ENCODE measurements at places on chromosomes 5 and 9.

- no peak for DNase-seq
Observed at GRCh38 chr5:5798462-5798861, 376.0 kb downstream of the ICE1 start.

DNA sequence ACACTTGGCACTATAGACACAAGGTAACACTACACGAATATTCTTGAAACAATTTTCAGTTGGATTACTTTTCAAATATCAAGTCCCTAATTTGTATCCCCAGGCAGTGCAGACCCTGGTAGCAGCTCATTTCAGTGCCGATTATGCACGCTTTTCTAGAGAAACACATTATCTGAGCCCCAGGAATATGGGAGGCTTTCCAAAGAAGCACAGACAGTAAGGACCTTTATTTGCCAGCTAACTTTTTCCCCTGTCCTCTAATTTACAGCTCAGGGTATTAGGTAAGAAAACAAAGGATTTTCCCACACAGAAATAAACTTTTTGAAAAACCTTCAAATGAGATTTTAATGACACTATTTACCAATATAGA is 852.3 kb upstream of the DMAC1 start:
- DNase-seq: no peak

DNA sequence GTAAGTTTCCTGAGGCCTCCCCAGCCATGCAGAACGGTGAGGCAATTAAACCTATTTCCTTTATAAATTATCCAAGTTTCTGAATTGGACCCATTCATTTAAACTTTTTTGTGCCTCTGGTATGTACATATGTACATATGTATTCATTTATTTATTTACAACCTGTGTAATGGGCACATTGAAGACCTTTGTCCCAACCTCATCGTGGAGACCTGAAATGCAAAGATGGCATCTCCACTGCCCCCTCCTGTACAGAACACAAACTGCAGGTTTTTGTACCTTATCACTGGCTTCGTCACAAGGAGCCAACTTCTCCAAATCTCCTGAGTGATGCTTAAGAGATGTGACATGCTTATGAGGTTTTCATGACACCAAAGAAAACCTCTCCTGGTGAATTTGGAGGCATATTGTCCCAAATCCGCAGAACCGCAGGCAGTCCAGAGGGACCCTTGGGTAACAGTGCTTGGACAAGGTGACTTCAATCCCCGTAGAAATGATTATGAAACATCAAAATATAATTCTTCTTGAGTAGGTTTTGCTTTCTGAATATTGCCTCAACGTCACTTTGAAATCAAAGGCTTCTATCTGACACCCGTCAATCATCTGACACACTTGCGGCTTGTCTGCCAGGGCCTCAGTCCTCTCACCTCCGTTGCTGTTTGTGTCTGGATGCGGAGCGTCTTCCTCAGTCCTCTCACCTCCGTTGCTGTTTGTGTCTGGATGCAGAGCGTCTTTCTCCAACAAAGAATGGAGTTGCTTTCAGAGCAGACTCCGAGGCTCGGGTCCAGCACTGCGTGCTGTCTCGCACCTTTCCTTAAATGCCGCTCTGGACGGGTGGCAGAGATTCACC is 135.0 kb upstream of the IRX4 start:
- DNase-seq: no peak

GRCh38 chr5:61048534-61048933 is 103.5 kb downstream of the NDUFAF2 start:
- DNase-seq: no peak

GRCh38 chr5:134184155-134185135 is 7.7 kb upstream of the SKP1 start:
- peak; percentile 61 for DNase-seq

DNA sequence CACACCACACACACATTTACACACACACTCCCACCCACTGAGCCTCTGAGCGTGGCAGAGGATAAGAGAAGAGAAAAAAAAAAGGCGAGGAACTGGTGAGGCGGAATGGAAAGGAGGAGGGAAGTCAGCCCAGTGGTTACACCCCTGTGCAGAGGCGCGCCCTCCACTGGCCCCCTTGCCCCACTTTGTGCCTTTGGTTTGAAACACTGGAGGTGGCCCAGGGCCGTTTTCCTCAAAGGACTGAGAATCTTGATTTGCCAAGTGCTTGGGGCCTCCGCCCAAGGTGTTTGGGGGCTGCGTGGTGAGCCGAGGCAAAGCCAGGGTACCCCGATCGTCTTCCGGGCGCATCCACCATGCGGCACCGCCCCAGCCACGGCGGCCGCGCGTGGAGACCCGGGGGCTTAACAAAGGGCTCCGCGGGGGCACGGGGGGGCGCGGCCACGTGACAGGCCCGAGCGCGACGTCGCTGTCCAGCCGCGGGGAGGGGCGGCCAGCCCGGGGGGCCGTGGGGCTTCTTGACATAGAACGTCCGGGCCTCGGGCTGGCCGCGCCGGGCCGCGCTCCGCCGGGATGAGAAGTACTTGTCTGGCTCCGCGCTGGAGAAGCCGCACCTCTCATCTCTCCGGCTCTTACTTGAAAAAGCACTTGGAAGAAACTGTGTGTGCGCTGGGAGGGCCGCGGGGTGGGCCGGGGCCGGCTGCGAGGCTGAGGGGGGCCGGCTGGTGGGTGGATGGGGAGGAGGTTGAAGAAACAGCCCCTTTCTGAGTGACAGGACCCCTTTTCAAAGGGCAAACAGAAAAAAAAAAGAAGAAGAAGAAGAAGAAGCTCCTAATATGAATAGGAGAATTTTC is 21.0 kb downstream of the NR2F1 start:
- no peak for DNase-seq
